CD4-positive, CD25-positive, alpha-beta regulatory T cell (primary cell): ENCODE measurements at places on chromosomes 2 and 18. TPM values are rescaled to one million over a fixed set of nuclear protein-coding genes. Genes with fewer than 3 reads are reported as not detected.

Gene SPDYA
- 0.14 TPM for polyA plus RNA-seq

Gene LYPD6B
- not detected for polyA plus RNA-seq

DNA sequence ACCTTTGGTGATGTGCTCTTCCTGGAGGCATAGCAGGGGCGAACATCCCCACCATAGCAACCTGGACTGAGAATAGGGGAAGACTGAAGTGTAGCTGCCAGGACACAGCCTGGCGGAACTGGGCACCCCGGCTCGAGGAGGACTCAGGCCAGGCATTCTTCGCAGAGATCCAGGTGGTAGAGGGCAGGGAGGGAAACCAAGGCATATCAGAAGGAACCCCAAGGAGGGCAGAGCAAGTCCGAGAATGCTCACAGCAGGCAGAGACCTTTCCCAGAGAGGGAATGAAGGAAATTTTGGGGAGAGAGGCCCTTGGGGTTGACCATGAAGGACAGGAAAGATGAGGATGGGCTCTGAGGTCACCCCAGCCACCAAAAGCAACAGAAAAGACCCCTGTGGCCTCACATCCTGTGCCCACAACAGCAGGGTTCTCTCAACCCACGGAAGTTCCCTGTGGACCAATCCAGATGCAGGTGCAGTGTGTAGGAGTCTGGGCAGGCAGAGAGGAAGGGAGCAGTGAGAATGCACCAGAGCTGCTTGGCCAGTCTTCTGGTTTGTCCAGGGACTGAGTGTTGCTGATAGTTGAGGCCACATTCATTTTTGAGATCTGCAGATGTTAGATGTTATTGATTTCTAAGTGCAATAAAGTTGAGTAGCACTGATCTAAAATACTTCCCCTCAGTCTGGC lies 136.9 kb downstream of the PXDN start:
- DNase-seq, result no peak

GRCh38 chr2:184413671-184414229 lies 184.6 kb upstream of the ZNF804A start:
- no peak for DNase-seq

- DNase-seq, result no peak
These were observed 1.5 kb downstream of the EPB41L5 start for GRCh38 chr2:120014226-120014980.

DNA sequence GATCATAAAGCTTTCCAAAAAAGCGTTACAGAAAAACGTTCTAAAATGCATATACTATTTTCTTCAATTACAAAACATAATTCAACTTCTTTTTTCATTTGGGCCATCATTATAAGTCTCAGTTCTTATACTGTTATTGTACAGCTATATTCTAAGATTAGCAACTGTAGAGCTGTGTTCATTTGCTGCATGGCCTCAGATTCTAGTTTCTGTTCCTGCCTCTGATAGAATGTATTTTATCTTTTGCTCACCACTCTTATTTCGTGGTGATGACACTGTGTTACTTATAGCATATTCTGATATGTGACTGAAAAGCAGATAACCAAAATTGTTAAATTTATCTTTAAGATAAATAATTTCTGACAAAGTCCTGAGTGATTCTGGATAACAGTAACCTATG lies 67.2 kb downstream of the PTRHD1 start:
- no peak for DNase-seq

DNA sequence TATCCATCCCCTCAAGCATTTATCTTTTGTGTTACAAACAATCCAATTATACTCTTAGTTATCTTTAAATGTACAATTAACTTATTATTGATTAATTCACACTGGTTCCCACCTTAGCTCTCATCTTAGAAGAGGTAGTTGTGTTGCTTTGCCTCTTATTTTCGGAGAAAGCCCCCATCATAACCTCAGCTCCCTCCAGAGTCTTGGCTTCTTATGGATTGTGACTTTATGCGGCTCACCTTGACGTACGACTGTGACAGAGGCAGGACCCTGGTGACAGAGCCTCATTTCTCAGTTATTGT lies 132.9 kb downstream of the SPTBN1 start:
- DNase-seq, result no peak

GRCh38 chr18:38923540-38923939 lies 1357.9 kb upstream of the CELF4 start:
- no peak for DNase-seq

- no peak for DNase-seq
These were observed 102.0 kb upstream of the PPP1CB start for GRCh38 chr2:28649481-28650265.
